NCI-H1694 (cell line): ENCODE measurements at places on chromosomes 1 and 21.
A peak's percentile ranks its signal among the peaks of the same experiment; 100 is the strongest.

DNA sequence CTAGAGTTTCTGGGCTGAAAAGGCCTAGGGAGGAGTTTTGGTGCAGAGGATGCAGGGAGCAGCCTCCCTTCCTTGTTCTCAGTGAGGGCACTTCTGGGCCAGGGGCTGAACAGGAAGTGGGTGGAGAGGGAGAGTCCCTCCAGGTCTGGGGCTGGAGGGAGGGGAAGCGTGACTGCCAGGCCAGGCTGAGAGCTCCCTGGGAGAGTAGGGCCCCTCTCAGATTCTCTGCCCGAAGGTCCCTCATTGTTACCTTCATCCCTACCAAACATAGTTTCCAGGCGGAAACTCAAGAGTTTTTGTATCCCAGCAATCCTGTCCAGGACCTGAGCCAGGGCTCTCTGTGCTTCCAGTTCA, 36.8 kb downstream of the CITED4 start:
- no peak for DNase-seq

DNA sequence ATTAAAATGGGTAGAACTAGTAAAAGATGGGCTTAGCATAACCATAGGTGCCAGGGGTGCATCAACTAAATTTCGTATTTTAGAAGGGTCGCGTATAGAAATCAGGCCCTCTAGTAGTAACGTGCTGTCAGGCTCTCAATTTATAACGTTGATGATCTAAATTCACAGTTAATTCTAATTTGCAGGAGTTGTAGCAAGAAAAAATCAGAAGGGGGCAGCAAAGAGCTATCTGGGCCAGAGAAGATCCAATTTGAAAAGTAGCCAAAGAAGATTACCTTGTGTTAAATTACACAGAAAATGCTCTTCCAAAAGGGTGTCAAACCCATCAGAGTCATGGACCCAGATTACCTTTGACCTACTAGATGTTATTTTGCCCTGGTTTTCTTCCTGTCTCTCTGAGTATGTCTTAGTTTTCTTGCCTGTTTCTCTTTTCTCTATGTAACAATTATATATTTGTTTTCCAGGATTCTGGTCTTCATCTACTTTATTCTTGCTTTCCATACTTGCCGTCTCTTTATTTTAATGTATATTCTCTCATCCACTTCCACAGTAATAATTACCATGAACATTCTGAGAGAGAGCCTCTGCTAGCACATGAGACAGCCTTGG, 1030.9 kb downstream of the AMY1C start:
- peak; percentile 33 for DNase-seq

DNA sequence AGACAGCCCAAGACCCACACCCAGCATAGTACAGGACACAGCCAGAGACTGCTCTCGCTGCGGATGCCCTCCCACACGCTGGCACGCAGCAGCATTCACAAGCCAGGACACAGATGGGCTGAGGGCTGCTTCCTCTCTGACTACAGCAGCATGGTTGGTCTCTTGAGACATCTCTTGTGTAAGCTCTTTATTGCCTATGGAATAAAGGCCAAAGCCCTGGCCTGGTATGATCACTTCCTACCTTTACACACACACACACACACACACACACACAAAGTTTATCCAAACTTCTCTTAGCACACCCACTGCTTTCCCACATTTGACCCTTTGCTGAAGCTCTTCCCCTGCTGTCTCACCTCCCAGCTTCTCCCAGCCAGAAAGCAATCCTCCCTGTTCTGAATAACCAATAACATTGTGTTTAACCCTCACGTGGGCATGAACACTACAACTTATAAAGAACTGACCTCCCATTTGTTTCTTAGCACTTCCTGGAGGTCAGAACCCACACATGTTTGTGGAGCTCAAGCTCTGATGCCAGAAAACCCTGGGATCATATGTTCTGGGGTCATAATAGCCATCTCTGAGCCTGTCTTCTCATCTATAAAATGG, 1.2 kb upstream of the LUZP1 start:
- peak; percentile 76 for DNase-seq

DNA sequence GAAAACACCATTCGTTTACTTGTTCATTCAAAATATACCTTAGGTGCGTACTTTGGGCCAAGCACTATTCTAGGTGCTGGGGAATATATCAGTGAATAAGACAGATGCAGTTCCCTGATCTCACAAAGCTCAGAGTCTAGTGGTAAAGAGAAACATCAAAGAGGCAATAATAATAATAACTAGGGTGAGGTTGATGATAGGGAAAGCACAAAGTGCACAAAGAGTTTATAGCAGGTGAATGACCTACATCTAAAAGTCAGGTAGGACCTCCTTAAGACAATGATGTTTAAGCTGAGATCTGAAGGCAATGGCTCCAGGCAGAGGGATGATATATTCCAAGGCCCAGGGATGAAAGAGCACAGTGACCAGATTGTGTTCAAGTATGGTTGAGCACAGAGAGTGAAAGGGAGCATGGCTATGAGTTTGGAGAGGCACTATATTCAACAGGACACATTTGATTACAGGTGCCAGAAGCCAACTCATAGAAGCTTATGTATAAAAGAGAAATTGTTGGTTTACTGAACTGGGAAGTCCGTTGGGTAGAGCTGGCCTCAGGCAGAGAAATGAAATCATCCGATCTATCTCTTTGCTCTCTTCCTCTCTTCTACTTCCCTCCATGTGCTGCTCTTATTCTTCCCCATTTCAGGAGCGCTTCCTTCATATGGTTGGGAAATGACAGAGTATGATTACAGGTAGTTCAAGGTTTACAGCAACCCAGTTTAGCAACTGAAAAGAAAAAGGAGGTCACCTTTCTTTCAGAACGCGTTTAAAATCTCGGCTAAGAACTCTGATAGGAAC, 23.0 kb upstream of the CCT8 start:
- no peak for DNase-seq

DNA sequence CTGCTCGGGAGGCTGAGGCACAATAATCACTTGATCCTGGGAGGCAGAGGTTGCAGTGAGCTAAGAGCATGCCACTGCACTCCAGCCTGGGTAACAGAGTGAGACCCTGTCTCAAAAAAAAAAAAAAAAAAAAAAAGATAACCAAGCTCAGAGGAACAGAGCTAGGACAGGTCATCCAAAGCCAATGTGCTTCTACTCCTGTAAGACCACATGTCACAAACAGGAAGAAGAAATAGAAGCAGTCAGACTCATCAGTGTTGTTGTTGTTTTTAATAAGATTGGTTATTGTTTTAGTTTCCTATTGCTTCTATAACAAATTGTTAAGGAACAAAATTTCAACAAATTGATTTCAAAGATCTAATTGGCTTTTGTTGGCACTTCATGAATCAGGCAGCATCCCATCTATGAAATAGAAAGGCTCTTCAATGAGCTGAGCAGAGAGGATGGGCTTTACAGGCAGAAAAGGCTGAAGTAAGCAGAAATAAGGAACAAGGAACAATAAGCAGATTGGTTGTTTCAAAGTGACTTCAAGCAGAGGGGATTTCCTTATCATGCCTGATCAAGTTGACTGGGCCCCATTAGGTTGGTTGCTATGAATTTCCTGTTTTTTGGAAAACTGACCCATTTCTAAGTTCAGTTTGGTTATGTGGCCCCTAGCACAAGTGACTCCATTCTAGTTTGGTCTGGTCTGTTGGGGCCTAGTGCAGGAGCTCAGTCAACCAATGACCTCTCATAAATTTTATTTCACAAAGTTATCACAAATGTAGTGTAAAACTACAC, 6.0 kb upstream of the AKNAD1 start:
- no peak for DNase-seq

DNA sequence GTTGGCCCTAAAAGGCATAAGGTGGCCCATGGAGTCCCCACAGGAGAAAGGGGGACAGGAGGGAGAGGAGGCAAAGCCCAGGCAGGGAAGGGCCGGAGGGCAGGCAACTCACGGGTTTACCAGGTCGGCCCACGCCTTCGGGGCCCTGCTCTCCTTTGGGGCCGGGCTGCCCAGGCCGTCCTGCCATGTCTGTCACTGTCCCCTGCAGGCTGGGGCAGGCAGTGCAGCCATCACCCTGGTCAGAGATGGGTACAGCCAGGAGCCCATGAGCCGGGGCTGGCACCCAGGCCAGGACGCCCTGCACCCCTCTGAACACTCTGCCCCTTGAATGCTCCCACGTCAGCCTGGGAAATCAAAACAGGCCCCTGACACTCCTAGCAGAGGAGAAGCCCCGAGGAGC, 19.8 kb downstream of the COL16A1 start:
- DNase-seq = no peak

DNA sequence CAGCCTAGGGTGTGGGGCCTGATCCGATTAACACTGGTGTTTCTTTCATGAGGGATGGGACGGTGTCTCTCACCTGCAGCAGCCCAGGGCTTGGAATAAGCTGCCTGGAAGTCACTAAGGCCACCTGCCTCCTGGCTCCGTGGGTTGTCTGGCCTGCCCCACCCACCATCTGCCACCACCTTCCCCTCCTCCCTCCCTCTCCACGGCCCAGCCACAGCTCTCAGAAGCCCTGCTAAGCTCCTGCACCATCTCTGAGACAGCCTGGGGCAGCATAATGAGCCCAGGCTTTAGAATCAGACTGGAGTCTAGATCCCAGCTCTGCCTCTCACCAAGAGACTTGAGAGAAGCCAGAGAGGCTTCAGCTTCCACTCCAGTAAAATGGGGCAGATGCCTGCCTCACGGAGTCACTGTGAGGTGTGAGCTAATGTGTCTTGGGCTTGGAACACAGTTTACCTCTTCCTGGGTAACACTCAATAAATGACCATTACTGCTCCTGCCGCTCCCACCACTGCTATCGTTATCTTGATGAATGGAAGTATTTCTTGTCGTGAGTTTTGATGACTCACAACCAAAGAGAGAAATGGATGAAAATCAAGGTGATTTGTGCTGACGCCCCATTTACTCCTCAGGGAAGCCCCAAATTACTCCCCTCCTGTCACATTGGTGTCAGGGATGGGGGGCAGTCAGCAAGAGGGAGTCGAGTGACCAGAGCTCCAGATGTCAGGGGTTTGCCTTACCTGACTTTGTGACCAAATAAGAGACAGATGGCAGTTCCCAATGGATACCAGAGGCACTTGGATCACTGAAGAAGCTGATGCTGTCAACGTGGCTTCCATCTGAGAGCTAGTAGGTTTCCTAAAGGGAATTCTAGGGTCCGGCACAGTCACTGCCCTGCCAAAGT, 23.5 kb upstream of the C1QA start:
- DNase-seq = peak; percentile 34

DNA sequence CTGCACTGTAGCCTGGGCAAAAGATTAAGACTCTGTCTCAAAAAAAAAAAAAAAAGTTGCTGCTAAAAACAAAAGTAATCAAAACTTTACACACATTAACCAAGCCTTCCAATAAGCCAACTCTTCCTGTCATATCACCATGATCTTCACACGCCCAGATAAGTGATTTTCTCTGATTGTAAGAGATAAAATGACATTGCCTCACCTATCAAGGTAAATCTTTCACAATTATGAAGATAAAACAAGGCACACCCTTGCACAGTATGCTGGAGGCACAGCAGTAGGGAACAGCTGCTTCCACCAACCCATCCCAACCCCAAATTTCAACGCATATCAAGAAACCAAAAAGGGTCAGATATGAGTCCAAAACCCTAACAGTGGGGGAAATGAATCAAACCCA, 8.8 kb upstream of the TIAM1 start:
- no peak for DNase-seq

- no peak for DNase-seq
Observed at GRCh38 chr1:17684810-17685209, 70.3 kb upstream of the ACTL8 start.

GRCh38 chr1:215665215-215665614, 98.1 kb downstream of the KCTD3 start:
- DNase-seq = no peak
